ENCODE measurements at places on chromosomes 5 and 9.

DNA sequence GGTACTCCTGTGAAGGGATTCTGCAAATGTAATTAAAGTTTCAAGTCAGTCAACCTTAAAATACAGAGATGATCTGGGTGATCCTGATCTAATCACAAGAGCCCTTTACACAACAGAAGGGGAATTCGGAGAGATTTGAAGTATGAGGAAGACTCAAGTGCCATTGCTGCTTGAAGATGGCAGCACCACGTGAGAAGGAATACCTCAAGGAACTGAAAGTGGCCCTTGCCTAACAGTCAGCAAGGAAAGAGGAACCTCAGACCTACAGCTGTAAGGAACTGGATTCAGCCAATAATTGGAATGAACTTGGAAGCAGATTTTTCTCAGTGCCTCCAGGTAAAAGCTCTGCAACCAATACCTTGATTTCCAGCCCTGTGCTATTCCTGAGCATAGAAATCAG, 87.4 kb downstream of the THBS4 start:
- DNase-seq: no peak

- no peak for DNase-seq
Observed at GRCh38 chr5:177966839-177967166, 29.2 kb downstream of the PROP1 start.

DNA sequence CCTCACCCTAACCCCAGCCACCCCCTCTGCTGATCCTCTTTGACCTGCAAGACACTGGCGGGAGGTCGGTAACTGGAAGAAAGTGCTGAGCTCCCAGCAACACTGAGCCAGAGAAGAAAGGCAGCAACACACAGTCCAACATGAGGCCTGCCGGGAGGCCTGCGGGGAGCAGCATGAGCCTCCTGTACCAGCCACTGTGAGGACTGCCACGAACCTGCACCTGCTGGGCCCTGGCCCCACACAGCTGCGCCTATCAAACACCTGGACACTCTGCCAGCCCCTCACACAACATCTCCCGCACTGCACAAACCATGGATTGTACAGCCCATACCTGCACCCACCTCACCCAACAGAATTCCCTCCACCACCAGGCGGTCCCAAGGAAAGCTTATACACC, 18.3 kb downstream of the CAMK2A start:
- no peak for DNase-seq

DNA sequence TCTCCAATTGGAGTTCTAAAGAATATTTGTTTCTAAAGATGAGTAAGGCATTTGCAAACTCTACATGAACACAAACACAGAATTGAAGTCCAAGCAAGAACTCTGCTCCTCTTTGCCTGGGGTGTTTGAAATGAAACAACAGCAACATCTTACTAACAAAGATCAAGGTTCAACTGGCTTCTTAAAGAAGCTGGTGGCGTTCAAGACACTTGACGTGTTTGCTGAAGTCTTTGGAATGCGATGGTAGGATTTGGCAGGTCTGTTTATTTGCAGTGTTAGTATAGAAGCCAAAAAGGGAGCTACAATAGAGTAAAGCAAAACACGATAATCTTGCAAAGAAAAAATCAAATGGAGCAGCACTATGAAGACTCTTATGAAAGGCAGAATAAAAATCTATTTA, 94.9 kb downstream of the BASP1 start:
- DNase-seq: no peak

- no peak for DNase-seq
Observed at GRCh38 chr9:128164307-128164885, 4.3 kb downstream of the BBLN start.

DNA sequence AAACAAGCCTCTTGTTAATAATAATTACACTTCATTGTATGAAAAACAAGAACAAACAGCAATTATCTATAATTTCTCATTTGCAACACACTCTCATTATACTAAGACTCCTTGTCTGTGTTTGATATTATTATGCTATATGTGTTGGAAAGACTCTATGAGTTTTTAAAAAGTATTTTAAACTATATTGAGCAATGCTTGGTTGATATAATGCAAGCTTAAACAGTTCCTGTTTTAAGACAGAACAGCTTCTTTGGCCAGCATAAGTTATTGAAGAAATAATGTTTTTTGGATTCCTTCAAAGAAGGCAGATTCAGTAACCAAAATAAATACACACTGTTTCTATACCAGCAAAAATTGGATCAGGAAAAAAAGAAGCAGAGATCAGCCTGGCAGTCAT, 871.4 kb downstream of the MAT2B start:
- DNase-seq: no peak

- DNase-seq: peak; percentile 2
Observed at GRCh38 chr5:116575326-116576052, 866 bp upstream of the SEMA6A start.

- peak; percentile 82 for DNase-seq
Observed at GRCh38 chr5:102843997-102844396, 88.9 kb downstream of the PAM start.

DNA sequence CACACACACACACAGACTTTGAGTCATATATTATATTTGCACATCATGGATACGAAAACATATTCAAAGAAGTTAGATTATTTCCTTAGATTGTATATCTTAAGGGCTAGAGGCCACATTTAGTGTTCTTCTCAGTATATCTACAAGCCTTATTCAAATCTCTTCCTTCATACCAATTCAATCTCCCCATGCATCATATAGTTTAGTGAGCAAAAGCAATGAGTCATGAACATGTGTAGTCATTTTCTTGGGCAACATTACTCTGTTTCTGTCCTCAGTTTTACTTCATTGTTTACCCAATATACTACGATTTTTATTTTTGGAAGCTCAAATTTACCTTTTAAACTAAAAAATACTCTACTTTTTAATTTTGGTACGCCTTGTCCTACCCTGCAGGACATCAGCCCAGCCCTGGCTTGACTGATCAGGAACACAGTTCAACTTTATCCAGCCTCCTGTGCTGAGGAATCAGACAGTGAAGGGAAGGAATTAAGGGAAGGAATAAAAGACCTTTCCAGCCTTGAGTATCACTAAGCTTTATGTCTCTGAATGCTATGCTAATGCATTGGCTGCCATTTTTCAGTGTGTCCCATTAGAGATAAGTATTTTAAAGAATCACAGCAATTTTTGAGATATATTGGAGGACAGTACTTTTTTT, 101.7 kb upstream of the FST start:
- peak; percentile 49 for DNase-seq

GRCh38 chr5:150068472-150068871, 17.9 kb downstream of the CSF1R start:
- DNase-seq: no peak

- DNase-seq: no peak
Observed at GRCh38 chr9:114014044-114014443, 64.1 kb downstream of the AMBP start.

DNA sequence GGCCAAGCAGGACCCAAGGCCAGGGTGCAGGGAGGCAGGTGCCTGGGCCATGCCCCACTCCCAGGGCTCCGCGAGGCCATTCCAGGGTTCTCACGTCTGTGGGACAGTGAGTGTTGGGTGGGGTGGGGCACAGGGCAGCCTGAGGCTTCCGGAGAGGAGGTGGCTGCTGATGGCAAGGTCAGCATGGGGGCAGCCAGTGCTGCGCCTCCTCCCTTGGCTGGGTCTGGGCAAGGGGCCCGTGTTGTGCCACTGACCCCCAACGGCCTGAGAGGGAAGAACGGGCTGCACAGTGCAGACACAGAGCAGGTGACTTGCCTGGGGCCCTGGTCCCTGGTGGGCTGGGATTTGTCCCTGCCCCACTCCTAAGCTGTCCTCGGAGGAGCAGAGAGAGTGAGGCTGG, 82.1 kb downstream of the RXRA start:
- no peak for DNase-seq

DNA sequence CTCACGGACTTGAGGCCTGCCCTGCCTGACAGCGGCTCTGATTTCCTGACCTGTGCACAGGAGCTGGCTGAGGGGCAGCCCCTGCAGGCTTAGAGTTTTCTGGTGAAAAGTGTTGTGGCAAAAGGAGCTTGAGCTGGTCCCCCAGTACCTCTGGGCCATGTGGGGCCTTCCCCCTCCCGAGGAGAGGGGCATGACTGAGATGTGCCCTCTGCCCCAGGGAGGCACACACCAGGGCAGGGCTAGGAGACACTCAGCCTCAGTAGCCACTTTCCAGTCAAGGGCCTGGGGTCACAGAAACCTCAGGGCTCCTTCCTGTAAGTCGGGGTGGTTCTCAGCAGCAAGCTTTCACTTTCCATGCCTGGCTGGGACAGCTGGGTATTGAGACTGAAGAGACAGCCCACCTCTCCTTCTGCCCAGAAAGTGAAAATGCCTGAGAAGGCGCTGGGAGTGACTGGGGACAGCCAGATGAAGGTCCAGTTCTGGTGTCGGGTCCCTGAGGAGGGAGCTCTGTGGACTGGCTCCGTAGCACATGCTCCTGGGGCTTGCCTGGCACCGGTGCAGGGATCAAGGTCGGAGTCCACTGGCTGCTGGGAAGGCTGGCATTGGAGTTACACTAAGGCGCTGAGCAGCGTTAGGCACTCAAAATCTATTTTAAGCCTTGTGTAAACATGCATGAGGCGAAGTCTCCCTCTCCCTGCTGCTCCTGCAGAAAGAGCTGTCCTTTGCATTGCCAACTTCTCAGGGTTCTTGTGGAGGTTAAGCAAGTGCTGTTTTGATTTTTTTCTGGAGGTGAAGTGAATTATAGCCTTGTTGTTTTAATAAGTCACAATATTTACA, 394.9 kb downstream of the GADD45G start:
- DNase-seq: peak; percentile 67

DNA sequence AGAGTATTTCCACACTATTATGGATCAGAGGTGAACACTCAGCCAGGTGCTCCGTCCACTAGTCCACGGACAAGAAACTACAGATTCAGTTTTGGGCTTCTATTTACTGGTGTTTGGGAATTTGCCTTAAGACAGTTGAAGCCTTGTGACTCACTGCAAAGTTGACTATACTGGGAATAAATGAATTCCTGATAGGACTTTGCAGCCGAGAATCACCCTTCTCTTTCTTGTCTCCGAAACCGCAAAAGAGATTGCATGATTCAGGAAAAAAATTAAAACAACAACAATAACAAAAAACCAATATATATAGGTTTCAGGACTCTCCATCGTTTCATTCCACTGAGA, 716 bp downstream of the TMEM171 start:
- no peak for DNase-seq

- DNase-seq: no peak
Observed at GRCh38 chr5:113118765-113119164, 142.2 kb downstream of the DCP2 start.

- no peak for DNase-seq
Observed at GRCh38 chr9:132842124-132843044, 35.7 kb downstream of the AK8 start.

GRCh38 chr5:14068136-14068535, 75.0 kb upstream of the TRIO start:
- no peak for DNase-seq

GRCh38 chr9:127876764-127877562, 512 bp downstream of the AK1 start:
- no peak for DNase-seq

- DNase-seq: no peak
Observed at GRCh38 chr9:98887918-98888510, 55.7 kb upstream of the COL15A1 start.
